Activated CD4-positive, alpha-beta T cell treated with anti-CD3 and anti-CD28 coated beads for 24 hours (primary cell): ENCODE measurements at places on chromosomes 13 and 19.

GRCh38 chr19:51116736-51117286, 7.9 kb upstream of the SIGLEC9 start:
- no peak for DNase-seq

DNA sequence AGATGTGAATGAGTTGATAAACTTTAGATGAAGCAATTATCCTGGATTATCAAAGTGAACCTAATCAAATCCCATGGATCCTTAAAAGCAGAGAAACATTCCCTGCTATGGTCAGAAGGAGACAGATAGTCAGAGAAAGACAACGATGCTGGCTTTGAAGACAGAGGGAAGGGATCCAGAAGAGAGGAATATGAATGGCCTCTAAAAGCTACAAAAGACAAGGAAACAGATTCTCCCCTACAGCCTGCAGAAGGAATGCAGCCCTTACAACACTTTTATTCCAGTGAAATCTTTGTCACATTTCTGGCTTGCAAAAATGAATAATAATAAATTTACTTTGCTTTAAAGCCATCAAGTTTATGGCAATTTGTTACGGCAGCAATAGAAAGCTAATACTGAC, 1164.2 kb downstream of the PCDH17 start:
- no peak for DNase-seq

GRCh38 chr13:20125129-20125782, 35.6 kb downstream of the GJA3 start:
- no peak for DNase-seq

GRCh38 chr19:51203916-51204315, 21.0 kb upstream of the CD33 start:
- DNase-seq, result no peak

DNA sequence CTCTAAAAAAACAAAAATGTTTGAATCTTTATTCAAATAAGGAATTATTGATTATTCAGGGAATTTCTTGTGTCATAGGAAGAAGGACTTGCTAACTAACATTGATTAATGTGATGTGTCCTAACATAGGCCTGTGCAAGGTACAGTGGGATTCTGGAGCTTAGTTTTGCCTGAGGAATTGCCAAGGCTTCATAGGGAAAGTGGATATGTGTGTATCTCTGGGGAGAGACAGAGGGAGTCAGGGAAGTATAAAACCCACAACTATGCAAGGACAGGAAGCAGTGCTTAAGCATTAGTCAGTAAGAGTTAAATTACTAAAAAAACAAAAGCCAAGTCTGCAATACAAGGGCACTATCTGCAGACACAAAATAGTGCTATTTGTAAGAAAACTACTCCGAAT, 59.6 kb downstream of the WDFY2 start:
- no peak for DNase-seq

- DNase-seq, result no peak
Measured at GRCh38 chr19:17296273-17296672, 7.0 kb downstream of the ABHD8 start.

GRCh38 chr13:48679941-48680680, 26.4 kb downstream of the CYSLTR2 start:
- DNase-seq, result no peak
